ENCODE measurements at places on chromosomes 4 and X.

GRCh38 chrX:154829926-154830442 is 4.5 kb downstream of the SMIM9 start:
- no peak for DNase-seq

GRCh38 chr4:7158081-7158750 is 34.1 kb upstream of the SORCS2 start:
- DNase-seq = no peak

DNA sequence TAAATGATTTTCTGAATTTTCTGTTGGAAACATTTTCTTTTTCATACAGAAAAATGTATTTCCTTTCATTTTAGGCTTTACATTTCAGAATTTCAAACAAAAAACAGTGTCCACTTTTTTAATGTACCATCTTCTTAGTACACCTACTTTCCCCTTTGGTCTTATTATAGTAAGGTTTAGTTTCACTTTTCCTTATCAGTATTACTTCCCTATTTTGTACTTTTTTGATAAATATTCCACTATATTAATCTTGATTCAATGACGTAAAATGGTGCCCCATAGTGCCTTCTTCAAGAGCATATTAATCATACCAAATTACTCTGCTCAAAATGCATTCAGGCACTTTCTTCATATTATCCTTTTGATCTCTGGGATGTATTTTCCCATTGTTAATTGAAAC is 52.5 kb downstream of the BANK1 start:
- DNase-seq = no peak

- DNase-seq = no peak
These were observed 269.2 kb downstream of the FSTL5 start for GRCh38 chr4:161894493-161895167.

- no peak for DNase-seq
These were observed 72.8 kb downstream of the CYTL1 start for GRCh38 chr4:4946416-4946815.

DNA sequence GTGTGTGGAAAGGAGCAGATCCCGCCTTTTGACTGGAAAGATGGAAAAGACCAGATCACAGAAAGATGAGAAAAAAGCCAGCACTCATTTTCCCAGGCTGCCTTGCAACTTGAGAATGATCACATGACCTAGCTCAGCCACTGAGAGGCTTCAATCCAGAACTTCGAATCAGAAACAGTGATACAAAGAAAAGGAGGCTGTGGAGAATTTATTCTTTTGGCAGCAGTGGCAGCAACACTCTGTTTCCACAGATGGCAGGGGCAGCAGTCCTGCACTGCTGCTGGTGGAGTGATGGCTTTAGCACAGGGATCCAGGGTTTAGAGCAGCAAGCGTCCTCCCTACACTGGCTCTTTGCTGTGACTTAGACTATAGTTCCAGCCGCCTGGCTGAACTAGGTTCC is 77.8 kb upstream of the SH3RF1 start:
- no peak for DNase-seq

DNA sequence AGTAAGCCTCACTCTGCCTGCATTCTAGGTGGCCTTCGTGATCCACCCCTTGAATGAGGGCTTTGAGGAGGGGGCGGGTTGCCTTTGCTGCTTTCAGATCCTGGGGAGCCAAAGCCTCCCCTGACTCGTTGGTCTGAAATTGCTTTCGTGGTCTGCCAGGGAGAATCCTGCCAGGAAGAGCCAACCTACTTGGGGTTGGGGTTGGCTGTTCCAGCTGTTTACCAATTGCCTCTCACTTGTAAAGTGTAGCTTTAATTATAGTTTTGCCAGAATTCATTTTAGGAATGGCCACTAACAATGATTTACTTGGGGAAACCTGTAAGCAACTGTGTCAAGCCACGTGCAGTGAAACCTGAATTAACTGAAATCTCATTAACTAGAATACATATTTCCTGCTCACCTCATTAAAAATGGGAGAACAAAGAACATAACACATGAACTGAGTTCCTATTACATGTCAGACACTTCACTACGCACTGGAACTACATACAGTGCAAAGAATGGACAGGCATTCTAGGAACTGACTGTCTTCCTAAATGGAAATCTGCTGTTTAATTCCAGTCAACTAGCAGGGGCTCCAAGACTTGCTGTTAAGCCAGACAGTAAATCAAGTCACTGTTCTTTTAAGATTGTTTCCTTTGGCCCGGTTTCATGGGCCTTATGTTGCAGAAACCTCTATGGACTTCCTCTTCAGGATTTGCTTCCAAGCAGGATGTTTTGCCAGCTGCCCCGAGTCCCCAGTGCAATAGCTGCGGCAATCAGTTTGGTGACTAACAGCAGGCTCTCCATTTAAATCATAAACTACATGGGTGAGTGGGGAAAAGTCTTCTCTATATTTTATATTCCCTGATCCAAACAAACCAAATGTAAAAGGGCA is 16.4 kb upstream of the NKRF start:
- no peak for DNase-seq

- DNase-seq = no peak
These were observed 66.0 kb downstream of the CHRNA9 start for GRCh38 chr4:40401096-40401495.

- no peak for DNase-seq
These were observed 1144.1 kb upstream of the IGFBP7 start for GRCh38 chr4:58254291-58254690.

- no peak for DNase-seq
These were observed 175.0 kb upstream of the ARHGEF9 start for GRCh38 chrX:63959975-63960374.

DNA sequence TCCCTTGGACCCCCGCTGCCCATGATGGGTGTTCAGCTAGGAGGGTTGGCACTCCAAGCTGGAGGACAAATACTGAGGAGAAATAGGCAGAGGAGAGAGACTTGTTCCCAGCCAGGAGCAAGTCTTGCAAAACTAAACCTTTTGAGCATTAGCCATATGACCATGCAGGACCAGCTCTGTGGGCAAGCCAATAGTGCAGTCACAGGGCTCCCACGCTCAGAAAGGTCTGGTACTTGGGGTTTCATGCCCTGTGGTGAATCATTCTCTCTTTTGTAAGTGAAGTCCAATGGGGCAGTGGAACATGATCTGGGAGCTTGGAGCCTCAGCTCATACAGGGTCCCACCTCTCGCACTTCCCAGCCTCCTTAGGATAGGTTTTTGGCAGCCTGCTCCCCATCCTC is 300.9 kb downstream of the BCOR start:
- no peak for DNase-seq
